ENCODE measurements at places on chromosomes 3 and 15.

- DNase-seq = no peak
Observed at GRCh38 chr3:194946091-194946490, 260.4 kb downstream of the FAM43A start.

- no peak for DNase-seq
Observed at GRCh38 chr3:56751056-56751707, 50.6 kb downstream of the ARHGEF3 start.

- no peak for DNase-seq
Observed at GRCh38 chr3:12833222-12834161, 7.9 kb downstream of the RPL32 start.

DNA sequence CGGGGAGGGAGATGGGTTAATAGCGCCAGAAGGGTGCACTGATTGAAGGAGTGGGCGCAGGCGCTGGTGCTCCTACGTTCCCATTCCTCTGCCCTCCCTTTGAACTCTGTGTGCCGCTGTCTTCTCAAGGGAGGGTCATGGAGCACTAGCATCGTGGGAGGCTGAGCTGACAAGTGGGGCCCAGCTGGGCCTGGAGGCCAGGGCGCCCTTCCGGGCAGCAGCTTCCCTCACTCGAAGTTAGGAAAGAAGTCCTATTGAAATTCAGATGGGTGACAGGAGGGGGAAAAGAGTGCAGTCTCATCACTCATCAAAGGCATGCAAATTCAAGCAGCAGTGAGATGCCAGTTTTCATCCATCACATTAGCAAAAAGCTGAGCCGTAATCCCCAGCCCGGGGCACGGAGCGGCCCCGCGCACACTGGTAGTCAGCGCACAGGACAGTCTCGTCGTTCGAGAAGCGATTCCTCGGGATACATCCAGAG, 128.2 kb downstream of the LRRK1 start:
- peak; percentile 37 for DNase-seq

DNA sequence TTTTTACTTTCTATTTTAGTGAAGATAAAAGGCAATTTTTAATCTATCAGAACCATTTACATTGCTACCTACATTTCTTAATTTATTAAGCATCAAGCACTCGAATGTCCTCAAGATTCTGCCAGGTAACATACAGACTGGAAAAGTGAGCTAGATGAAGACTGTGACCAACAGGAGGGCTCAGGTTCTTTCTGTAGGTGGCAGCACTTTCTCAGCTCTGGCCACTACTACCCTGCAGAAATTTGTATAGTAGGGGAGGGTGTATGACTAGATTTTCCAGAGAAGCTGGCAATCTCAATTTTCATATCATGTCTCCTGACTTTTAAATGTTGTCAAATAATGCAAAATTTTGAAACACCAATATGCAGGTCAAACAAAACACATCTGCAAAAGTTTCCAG, 165.0 kb upstream of the SUCLG2 start:
- no peak for DNase-seq

DNA sequence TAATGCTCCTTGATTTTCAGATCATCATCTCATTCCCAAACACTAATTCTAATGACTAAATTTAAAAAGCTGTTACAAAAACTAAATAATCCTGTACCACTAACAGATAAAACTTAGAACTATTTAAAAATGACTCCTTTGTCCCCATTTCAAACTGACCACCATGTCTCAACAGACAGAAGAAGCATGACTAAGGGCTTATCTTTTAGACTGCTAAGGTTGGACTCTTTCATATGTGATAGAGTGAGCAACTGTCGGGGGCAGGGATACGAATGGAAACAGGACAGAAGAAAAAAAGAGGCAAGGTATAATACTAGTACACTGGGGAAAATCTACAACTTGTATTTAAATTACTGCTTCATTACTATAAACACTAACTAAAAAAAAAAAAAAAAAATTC, 23.3 kb downstream of the SNX4 start:
- no peak for DNase-seq

DNA sequence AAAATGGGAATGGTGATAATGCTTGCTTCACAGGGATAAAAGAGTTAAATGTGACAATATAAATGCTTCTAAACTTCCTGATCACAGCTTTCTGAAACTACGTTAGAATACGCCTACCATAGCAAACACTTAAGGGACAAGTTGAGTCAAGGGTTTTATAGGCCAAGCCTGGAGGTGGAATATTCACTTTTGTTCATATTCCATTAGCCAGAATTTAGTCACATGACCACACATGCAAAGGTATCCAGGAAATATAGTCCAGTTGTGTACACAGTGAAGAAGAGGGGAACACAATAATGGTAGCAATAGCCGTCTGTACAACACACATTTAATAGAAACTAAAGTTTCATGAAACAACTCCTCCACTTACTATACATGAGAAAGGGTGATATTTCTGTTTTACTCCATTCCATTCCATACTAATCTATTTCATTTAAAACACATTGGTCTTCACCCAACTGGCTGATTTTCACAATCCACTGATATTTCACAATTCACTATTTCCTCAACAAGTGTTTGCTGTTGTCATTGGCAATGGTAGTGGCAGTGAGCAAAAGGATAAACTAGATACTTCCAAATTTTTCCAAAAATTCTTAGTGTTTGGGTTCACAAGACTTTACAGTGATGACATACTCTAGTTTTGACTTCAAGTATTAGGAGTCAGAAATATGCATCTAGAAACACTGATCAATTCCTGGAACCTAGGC, 270.9 kb downstream of the ERC2 start:
- DNase-seq = no peak

GRCh38 chr3:137572931-137573330, 191.2 kb upstream of the SOX14 start:
- DNase-seq = no peak

GRCh38 chr3:132283916-132284405, 33.2 kb upstream of the ACP3 start:
- DNase-seq = no peak

DNA sequence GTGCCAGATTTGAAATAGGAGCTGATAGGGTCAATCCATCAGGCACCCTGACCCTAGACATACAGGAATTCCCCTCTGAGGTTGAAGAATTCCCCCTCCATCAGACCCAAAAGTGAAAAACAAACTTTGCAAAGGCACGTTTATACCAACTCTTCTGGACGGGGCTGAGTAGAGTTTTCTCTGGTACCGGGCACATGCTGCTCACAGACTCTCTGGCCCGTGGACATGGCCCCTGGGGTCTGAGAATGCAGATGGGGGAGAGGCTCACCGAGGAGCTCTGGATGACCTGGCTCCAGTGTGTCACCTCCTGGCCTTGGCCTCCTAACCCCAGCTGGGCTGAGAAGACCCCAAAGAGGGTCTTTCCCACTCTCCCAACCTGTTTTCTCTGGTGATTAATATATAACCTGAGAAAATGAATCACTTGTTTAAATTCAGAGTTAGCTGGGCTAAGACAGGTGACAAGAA, 11.2 kb upstream of the LIPC start:
- DNase-seq = no peak

DNA sequence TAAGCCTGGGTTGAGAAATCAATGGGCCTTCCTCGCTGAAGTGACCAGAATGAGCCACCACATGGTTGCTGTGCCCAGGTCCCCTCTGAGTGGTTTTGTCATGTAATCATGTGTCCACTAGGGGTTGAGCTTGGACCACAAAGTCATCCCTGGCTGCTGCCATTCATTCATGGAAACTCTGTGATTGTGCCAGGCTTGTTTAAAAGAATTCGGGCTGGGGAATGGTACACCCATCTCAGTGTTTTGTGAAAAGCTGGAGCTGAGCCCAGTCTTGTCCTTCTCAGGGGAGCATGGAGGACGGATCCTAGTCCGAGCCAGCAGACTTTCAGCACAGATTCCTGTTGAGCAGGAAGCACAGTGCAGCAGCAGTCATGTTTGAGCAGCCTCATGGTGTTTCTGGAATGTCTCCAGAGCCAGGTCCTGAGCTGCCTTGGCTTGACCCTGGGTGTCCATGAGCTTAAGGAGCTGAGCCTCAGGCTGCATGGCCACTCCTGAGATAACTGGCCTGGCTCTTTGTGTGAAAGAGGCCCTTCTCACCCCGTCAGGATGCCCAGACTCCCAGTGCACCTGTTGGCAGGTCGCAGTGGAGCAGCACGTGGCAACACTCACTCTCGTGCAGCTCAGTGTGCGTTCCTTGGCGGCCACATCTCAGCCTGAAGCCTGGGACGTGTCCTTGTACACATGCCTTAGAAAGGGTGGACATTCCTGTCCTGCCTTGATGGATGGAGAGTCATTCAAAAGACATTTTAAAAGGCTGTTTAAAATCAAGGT, 260.3 kb upstream of the TPM1 start:
- DNase-seq = no peak

DNA sequence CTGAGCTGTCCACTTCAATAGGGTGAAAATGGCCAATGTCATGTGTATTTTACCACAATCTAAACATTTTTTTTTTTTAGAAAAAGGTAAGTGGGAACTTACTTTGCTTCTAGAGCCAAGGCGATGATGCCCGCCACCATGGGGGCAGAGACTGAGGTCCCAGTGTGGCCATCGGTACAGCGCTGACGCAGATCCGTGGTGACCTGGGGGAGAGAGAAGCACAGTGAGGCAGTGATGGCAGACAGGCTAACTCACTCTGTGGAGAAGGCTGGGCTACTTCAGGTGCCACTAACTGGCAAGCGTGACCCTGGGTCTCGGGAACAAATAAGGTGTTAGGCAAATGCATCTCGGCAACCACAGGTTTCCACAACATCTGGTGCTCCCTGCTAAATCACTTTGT, 94.3 kb upstream of the SNRPA1 start:
- DNase-seq = no peak

DNA sequence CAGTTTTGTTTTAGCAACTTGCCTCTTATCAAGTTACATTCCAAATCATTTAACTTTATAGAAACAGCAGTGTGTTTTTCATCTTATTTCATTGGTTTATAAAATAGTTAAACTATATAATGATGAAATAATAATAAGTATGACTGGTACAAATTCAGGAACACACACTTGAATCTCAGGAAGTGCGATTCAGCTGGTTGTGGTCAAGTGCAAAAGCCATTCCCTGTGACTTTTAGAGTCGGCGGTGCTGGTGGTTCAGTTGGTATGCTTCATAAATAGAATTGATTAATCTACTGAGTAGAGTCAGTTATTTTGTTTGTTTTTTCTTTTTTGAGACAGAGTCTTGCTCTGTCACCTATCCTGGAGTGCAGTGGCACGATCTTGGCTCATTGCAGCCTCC, 22.7 kb downstream of the SACM1L start:
- no peak for DNase-seq

DNA sequence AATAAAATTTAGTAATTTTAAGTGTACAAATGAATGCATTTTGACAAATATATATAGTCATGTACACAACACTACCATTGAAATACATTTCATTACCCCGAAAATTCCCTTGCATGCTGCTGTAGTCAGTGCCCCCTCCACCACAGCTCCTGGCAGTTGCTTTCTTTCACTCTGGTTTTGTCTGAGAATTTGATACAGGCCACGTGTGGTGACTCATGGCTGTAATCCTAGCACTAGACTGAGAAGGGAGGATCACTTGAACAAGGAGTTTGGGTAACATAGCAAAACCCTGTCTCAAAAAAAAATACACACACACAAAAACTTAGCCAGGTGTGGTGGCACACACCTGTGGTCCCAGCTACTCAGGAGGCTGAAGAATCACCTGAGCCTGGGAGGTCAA, 65.4 kb downstream of the TFRC start:
- no peak for DNase-seq

GRCh38 chr3:23324745-23325144, 121.6 kb downstream of the UBE2E2 start:
- DNase-seq = no peak

GRCh38 chr15:88580532-88580931, 34.1 kb upstream of the DET1 start:
- no peak for DNase-seq

DNA sequence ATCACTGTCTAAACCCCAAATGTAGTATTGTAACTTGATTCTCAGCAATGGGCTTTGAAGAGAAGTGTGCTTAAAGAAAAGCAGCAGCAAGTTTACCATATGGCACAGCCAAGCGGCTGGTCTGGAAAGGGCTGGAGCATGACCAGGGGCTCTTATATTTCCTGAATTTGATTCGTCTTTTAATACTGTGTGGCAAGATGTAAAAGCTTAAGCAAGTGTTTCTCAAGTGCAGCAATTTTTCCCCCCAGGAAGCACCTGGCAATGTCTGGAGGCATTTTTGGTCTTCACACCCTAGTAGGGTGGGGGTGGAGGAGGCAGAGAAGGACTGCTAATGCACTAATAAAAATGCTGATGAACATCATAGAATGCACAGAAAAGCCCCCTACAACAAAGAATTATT, 397.9 kb downstream of the NTRK3 start:
- no peak for DNase-seq

DNA sequence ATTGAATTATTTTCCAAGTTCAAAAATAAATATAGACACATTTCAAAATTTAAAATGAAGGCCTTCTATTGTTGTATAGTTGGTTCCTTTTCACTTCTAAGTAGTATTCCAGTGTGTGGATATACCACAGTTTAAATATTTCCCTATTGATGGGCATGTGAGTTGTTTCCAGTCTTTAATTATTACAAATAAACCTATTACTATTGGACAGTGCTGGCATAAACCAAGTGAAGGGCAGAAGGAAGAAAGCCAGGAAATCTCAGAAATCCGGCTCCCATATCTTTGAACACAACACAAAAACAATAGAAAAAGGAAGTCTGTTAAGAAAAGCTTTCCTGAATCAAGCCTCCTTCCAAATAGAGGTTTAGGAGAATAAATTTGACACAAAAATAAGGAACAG, 26.1 kb downstream of the GOLGB1 start:
- DNase-seq = no peak

DNA sequence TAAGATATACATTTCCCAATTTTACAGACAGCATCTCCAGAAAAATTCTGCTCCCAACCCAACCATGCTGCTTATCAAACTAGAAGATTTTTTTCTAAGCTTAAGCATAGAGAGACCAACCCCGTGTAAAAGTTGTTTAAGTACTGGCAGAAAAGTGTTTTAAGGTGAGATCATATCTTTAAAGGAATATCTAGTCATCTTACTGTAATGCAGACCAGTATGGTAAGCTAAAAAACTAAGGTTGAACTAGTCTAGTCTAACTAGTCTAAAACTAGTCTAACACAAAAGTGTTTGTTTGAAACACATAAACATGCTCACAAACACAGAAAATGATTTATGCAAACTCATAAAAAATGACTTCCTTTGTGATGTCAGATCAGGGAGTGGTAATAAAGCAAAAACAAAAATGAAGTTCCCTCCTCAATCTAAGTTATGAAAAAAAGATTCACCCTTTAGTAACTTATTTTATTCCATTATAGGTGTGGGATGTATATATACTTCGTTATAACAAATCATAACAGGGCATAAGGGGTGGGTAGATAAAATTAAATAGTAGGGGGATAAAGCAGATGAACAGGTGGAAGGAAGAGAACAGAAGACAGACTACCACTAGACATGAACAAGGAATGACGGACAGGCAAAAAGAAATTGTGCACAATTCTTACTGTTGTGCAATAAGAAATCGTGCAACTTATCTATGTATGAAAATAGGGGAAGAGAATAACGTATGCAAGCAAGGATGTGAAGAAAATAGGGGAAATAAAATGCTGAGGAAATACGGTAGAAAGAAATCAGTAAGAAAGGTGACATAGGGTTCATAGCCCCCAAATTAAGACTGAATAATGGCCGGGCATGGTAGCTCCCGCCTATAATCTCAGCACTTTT, 10.0 kb downstream of the MYO5A start:
- DNase-seq = no peak

Measured in mesothelial cell of epicardium (in vitro differentiated cells).